ENCODE measurements at places on chromosomes 2 and 18. TPM values are rescaled to one million over a fixed set of nuclear protein-coding genes. Genes with fewer than 3 reads are reported as not detected.

GRCh38 chr2:60383401-60384143 is 169.9 kb downstream of the BCL11A start:
- DNase-seq, result no peak

The DSG1 gene
- 0.38 TPM for total RNA-seq

The CHST9 gene
- total RNA-seq, result 0.95 TPM

The HOXD13 gene
- total RNA-seq, result not detected

The CD207 gene
- total RNA-seq, result not detected

Measured in Peyer's patch (tissue), 4 donors.